Neural progenitor cell (in vitro differentiated cells): ENCODE measurements at places on chromosomes 16 and 17.
A peak's percentile ranks its signal among the peaks of the same experiment; 100 is the strongest.

- no peak for DNase-seq
Observed at GRCh38 chr17:27986805-27987684, 55.4 kb upstream of the NLK start.

- DNase-seq: no peak
Observed at GRCh38 chr17:82227629-82228277, 1.1 kb upstream of the SLC16A3 start.

DNA sequence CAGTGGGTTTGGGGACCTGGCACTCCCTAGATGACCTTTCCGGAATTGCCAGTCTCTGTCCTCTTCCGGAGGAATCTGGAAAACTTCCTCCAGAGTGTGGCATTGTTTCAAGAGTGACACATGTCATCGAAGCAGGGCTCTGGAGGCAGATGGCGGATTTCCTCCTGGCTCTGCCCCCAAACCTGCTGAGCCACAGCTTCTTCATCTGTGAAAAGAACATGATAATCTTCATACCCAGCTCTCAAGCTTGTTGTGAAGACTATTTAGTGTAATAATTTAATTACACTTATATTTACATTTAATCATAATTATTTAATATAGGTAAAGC lies 19.7 kb upstream of the TEX2 start:
- DNase-seq: no peak

GRCh38 chr17:44147812-44148211 lies 6.1 kb downstream of the HROB start:
- DNase-seq: no peak

GRCh38 chr17:64418506-64419339 lies 28.1 kb upstream of the PECAM1 start:
- DNase-seq: peak; percentile 69

DNA sequence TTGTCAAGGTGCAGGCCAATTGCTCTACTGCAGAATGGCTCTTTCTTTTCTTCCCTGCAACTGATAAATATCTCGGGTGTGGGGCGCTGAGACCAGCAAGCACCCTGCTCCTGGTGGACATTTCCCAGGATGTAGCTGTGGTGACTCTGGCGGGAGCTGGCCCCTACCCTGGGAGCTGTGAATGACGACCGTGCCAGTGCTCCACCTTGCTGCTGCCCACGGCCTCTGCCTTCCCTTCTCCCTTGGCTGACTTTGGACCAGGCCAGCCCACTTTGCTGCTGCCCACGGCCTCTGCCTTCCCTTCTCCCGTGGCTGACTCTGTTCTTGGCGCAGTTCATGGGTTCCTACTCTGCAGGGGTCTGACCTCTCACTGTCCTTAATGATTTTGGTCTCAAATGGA lies 16.1 kb downstream of the CARD14 start:
- no peak for DNase-seq

GRCh38 chr16:71626858-71627213 lies 852 bp downstream of the MARVELD3 start:
- peak; percentile 41 for DNase-seq
